CD4-positive, alpha-beta T cell treated with Interleukin-4 for 1 hour (primary cell): ENCODE measurements at places on chromosomes 12 and 14.

- DNase-seq: no peak
Measured at GRCh38 chr12:2563709-2564108, 231.1 kb upstream of the FKBP4 start.

GRCh38 chr14:90293766-90294730, 37.7 kb downstream of the NRDE2 start:
- no peak for DNase-seq

GRCh38 chr14:22386924-22387775, 201.9 kb downstream of the DAD1 start:
- peak; percentile 28 for DNase-seq

DNA sequence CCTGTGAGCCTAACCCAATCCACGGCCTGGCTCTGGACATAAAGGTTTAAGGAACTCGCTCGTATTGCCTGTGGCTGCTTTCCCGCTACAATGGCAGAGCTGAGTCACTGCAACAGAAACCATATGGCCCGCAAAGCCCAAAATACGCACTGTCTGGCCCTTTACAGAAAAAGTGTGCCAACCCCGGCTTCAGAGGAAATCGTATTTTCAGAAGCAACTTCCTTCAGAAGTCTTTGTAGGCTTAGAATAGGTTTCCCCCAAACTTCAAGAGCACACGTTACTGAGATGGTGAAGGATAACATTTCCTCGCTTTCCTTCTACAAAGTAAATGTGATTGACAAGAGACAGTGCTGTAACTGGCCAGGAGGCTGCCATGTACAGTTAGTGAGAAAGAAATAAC, 34.8 kb upstream of the TESC start:
- peak; percentile 49 for DNase-seq

DNA sequence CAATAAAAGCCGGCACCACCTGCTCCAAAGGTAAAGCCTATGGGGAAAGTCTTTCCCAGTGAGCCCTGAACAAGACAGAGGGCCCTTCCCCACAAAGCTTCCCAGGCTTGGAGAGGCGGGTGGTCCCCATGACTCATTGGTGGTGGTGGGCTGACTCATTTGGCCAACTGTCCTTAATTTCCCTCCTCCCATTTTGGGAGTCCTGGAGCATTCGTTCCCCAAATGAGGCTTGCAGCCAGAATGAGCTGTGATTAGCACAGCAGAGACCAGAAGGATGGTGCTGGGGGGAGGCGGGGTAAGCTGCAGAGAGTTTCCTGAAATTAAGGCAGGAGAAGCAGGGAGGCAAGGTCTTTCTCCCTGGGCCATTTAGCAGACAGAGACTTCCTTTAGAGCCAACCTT, 241.7 kb downstream of the DPF3 start:
- DNase-seq: no peak

GRCh38 chr14:61730756-61731373, 31.4 kb upstream of the SNAPC1 start:
- DNase-seq: no peak

- DNase-seq: peak; percentile 36
Measured at GRCh38 chr14:61894452-61895077, 132.3 kb downstream of the SNAPC1 start.

- DNase-seq: no peak
Measured at GRCh38 chr12:10884086-10884725, at the start of gene PRH1. PRH1 (minus strand) TSS chr12:10884255; CDS start chr12:10884217, 38 bp downstream.

- DNase-seq: no peak
Measured at GRCh38 chr12:87338681-87339080, 690.5 kb downstream of the C12orf50 start.

DNA sequence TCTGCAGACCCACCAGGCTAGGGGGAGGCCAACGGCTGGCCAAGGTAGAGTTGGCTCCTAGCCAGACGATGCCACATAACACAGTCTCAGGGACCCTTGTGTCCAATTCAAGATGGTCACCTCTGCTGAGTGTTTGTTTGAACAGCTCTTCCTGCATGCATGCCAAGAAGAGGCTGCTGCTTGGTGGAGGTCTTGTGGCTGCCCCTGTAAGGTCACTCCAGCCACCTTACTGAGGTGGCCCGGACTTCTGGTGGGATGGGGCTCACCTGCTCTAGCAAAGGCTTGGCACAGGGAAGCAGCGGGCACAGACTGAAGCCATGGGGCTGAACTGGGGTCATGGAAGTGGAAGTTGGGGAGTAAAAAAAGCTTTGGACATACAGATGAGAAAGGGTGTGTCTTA, 210.3 kb downstream of the GLT1D1 start:
- DNase-seq: no peak

- DNase-seq: no peak
Measured at GRCh38 chr12:121267822-121268221, 28.7 kb downstream of the CAMKK2 start.

GRCh38 chr12:11812241-11812585, 162.7 kb downstream of the ETV6 start:
- no peak for DNase-seq

DNA sequence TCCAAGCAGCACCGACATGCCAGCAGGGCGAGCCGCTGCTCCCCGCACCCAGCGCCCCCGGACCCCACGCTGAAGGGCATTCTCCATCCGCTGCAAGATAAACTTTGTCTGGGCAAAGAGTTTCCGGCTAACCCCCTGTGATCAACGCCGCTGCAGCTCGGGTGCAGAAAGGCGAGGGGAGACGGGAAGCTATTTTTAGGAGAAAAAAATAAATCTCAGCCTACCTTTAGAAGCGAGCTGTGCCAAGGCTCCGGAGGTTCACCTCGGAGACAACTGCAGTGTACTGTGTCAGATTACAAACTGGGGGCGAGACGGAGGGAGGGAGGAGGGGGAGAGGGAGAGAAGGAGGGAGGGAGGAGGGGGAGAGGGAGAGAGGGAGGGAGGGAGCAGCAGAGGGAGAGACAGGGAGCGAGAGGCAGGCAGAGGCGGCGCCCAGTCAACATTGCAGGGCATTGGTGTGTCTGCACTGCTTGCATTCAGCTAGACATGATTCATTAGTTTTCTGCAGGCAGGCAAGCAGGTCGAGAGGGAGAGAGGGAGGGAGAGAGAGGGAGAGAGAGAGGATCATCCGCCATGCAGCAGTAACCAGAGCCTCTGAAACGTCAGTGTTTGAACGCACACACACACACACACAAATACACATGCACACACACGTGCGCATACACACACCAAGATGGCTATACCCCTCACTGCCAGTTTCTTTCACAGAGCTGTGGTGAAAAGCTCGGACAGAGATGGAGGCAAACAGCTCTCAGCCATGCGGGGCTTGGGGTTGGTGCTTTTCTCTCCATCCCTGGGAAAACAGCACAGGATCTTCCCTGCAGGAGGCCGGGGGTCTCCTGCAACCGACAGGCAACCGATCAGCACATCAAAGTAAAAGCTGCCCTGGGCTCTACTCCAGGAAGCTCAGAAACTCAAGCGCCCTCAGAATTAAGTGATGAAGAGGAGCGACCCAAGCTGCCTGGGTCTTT, at the start of gene RIMBP2:
Gene RIMBP2 (minus strand): TSS at position 302 of the 971 bp plus-strand sequence. CDS start 237,286 bp downstream, outside the sequence.
- DNase-seq: no peak

GRCh38 chr12:38878986-38879385, 26.4 kb downstream of the CPNE8 start:
- no peak for DNase-seq

GRCh38 chr12:129772501-129773493, 131.0 kb downstream of the TMEM132D start:
- DNase-seq: no peak

DNA sequence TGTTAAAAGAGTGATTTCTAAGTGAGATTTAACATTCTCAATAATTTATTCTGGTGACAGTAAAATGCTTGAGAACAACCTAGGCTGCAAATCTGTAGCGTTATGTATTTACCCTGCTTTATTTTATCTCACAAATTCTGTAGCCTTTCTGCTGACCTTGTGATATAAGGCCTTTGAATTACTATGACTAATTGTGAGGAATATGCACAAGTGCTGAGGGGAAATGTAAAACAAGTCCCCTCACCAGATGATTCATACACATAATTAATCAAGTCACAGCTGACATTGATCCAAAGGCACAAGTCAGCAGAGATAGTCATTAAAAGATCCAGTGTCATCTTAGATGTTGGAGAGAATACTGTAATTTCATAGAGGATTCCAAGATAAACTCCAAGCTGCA, 992.7 kb upstream of the USP15 start:
- no peak for DNase-seq

DNA sequence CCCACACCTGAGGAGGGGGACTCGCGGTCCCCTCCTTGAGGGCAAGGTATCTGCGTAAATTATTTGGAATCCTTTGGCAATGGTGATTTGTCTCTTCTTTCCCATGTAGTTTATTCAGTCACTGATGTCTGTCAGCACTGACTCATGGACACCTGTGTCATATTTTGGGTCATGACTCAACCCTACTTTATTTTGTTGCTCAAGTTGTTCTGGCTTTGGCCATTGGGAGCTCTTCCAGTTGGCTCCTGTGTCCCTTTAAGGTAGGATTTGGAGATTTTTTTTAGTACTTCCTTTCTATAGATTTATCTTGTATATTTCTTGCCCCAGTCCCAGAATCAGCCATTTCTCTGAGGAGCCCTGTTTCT, 47.4 kb upstream of the C14orf180 start:
- no peak for DNase-seq

GRCh38 chr12:71972441-71973074, 33.9 kb downstream of the TPH2 start:
- DNase-seq: no peak

DNA sequence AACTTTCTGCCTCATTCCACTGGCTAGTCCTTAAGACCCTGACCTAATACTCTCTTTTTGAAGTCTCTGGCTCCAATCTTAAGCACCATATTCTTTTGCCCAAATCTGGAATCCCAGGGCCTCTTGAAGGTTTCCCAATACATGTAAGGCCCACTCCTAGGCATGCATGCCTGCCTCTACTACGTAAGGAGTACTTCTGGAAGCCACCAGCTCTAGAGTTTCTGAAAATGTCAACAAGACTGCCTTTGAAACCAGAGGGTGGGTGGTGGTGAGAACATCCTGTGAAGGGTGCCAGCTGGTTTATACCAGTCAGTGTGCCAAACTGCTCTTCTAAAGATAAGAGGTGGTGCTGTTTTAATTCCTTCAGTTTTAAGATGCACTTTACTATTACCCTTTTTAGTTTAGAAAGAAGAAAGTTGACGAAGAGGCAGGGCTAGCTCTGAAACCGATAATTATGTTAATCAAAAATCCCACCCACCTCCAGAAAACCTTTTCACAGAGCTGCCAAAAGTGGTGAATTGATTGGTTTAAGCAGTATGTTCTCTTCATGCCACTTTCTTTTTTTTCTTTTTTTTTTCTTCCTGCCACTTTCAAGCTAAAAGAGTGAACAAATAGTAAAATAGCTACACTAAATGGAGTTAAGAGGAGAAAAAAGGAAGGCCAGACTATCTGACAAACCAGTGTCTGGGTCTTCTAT, 8.7 kb upstream of the WDR89 start:
- peak; percentile 75 for DNase-seq

DNA sequence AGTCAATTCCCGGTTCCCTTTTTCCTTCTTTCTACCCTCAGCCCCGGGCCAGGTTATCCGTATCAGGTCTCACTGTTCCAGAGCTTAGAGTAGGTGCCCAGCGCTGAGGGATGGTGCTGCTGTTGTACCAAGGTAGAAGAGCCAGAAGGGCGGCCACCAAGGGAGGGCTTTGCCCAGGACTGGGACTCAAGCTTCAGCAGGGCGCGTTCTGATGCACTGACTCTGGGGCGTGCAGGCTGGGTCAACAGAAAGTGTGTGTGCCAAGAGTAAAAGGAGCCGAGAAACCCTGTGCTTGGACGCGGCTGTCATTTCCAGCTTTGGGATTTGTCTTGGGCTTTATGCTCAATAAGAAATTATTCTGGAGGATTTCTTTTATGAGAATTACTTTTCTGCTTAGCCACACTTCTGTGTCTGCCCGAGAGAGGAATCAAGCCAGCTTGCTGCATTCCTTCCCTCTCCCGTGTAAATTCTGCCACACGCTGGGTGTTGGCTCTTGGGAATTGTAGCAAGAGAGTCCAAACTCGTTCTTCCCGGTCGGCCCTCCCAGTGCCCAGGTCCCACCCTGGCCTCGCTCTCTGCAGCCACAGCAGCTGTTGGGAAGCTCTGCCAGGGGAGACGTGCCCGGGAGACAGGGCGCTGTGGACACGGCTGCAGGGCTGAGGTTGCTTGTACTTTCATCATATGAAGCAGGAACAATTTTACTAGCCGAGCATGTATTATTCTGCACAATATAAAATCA, 98.0 kb downstream of the FBXL14 start:
- DNase-seq: no peak

DNA sequence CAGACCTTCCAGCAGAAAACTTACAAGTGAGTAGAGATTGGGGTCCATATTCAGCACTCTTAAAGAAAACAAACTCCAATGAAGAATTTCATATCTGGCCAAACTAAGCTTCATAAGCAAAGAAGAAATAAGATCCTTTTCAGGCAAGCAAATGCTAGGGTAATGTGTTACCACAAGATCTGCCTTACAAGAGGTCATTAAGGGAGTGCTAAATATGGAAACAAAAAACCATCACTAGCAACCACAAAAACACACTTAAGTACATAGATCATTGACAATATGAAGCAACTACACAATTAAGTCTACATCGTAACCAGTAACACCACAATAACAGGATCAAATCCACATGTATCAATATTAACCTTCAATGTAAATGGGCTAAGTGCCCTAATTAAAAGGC, 47.1 kb upstream of the CLEC14A start:
- DNase-seq: no peak

DNA sequence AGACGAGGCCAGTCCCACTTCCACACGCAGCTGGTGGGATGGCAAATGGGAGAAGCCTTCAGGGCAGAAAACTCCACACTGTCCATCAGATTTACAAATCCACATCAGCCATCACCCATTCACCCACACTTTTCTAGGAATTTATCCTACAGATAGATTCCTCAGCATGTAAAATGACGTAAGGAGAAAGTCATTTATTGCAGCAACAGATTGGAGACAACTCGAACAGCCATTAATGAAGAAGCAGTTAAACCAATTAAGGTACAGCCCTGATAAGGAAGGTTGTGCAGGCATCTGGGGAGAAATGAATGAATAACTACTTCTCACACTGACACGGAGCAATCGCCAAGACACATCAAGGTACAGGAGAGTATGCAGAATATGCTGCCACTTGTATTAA, 26.2 kb downstream of the PRKAB1 start:
- no peak for DNase-seq

- no peak for DNase-seq
Measured at GRCh38 chr12:26416550-26416949, 221.2 kb downstream of the SSPN start.

GRCh38 chr14:88910386-88910785, 85.9 kb downstream of the TTC8 start:
- no peak for DNase-seq

DNA sequence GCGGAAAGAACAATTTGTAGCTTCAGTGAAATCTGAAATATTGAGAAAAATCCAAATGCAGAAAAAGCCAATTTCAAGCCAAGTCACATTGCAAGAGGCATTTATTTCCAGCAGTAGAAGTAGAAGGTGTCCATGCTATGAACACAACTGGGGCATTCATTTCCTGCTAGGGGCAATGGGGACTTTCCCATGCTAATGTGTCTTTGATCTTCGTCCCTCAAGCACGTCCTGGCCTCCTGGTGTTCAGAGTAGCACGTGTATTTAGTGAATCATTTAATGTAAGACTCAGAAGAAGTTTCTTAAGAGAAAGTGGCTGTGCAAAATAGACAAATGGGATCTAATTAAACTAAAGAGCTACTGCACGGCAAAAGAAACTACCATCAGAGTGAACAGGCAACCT, 267.9 kb downstream of the TMEM132C start:
- DNase-seq: no peak

GRCh38 chr14:52124791-52125684, 56.2 kb upstream of the NID2 start:
- no peak for DNase-seq
